Astrocyte of the hippocampus (primary cell): ENCODE measurements at places on chromosomes 2 and 18.

DNA sequence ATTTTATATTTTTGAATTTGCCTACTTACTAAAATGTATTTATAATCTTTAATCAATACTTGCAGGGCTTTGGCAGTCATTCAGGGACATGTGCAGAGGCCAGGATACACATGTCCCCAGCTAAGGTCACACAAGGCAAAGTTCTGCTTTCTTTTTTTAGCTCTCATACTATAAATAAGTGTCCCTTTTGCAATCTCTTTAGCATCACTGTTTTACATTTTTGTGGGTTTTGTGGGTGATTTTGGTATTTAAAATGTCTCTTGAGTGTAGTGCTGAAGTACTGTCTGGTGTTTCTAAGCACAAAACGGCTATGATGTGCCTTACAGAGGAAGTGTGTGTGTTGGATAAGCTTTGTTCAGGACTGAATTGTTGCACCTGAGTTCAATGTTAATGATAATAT lies 309.0 kb upstream of the GULP1 start:
- DNase-seq = peak; percentile 89

GRCh38 chr2:133314795-133315194 lies 253.5 kb downstream of the NCKAP5 start:
- no peak for DNase-seq

GRCh38 chr2:66443186-66443978 lies 8.5 kb downstream of the MEIS1 start:
- no peak for DNase-seq

GRCh38 chr18:79937103-79937860 lies 14.2 kb downstream of the SLC66A2 start:
- DNase-seq = no peak

DNA sequence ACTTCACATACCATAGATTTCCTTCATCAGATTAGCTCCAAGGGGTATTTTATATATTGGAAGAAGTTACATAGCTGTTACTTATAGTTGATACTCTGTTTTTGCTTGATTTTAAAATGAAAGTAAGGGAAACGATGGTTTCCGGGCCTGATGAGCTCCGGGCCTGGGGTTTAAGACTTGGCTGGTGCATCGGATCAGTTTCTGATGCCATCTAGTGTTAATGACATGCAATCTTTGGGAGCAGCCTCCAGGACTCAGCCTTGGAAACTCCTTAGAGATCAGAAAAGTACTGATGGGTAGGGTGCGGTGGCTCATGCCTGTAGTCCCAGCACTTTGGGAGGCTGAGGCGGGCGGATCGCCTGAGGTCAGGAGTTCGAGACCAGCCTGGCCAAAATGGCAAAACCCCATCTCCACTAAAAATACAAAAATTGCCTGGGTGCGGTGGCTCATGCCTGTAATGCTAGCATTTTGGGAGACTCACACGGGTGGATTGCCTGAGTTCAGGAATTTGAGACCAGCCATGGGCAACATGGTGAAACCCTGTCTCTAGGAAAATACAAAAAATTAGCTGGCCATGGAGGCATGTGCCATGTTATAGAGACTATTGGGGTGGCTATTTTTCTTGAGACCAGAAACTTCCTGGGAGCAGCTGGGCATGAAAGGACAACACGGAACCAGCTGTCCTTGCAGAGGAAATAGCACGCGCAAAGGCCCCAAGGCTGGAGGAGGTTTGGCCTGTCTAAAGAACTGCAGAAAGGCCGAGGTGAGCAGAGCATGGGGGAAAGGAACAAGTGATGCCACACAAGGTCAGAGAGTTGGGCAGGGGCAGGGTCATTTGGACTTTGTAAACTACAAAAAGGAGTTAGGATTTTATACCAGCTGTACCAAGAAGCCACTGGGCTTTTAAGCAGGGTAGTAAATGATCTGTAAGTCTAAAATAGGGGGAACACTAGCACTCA lies 46.9 kb upstream of the CNOT11 start:
- peak; percentile 83 for DNase-seq

GRCh38 chr2:71566372-71566771 lies 113.0 kb downstream of the DYSF start:
- DNase-seq = peak; percentile 47

- no peak for DNase-seq
These were observed 115.3 kb upstream of the FZD5 start for GRCh38 chr2:207885010-207885409.

DNA sequence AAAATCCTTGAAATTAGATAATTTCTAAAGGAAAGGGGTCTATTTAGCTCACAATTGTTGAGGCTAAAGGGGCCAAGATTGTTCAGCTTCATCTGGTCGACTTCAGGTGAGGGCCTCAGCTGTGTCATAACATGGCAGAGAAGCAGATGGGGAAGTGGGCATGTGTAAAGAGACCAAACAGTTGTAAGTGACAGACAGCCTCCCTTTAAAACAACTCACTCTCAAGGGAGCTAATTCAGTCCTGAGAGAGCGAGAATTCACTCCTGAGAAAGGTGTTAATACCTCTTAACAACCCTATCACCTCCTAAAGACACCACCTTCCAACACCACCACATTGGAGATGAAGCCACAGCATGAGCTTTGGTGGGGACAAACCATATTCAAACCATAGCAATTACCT lies 62.4 kb downstream of the KCMF1 start:
- no peak for DNase-seq

- DNase-seq = no peak
These were observed 142.6 kb downstream of the TFCP2L1 start for GRCh38 chr2:121142452-121142851.

DNA sequence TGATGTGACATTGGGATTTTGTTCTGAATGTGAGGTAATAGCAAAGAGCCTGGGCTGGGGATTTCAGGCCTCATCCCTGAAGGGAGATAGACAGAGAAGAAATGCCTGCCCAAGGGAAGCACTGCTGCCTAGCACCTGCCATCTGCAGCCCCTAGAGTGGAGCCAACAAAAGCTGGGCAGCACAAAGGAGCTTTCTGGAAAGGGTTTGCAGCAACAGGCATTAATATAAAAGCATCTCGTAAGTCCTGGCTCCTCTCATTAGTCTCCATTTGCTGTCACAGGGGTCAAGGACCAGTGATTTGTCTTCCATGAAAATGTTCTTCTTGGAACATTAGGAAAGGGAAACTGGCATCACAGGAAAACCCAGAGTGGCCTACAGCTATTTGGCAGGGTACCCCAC lies 157.2 kb upstream of the SLC14A2 start:
- no peak for DNase-seq
